Thoracic aorta (tissue), 2 donors: ENCODE measurements at places on chromosomes 3 and 15. TPM values are rescaled to one million over a fixed set of nuclear protein-coding genes. Genes with fewer than 3 reads are reported as not detected.

- H3K27me3 ChIP-seq, result no peaks in the 10 kb centered on the region
- DNase-seq, result no peak
- H3K27ac ChIP-seq, result no peak overlapping the region
- H3K36me3 ChIP-seq, result peaks cover 41% of the 10 kb centered on the region
- H3K4me1 ChIP-seq, result no peaks in the 10 kb centered on the region
- no peak overlapping the region for H3K4me3 ChIP-seq
Observed at GRCh38 chr3:128914966-128915645, 35.7 kb downstream of the ACAD9 start.

DNA sequence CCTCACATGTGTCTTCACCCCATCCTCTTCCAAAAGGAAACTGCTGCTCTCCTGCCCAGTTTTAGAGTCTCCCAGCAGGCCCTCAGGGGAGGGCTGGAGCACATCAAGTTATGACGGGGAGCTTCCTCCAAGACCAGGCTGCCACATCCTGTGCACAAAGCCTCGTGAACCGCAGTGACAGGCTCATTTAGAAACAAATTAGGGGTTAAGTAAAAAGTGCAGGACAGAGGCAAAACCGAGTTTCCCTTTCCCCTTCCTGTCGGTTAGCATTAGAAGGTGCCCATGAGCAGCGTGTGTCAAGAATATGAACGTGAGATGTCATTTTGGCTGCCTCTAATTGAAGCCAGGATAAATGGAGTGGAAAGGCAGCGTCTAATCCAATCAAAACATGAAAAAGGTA lies 199.7 kb downstream of the ARRDC4 start:
- no peaks in the 10 kb centered on the region for H3K4me1 ChIP-seq
- DNase-seq, result no peak
- H3K4me3 ChIP-seq, result no peak overlapping the region

GRCh38 chr15:60982249-60982910 lies 246.7 kb downstream of the RORA start:
- H3K4me3 ChIP-seq, result no peak overlapping the region
- no peaks in the 10 kb centered on the region for H3K27me3 ChIP-seq
- H3K4me1 ChIP-seq, result peaks cover 6% of the 10 kb centered on the region
- no peaks in the 10 kb centered on the region for H3K36me3 ChIP-seq
- H3K27ac ChIP-seq, result no peak overlapping the region
- DNase-seq, result no peak

GRCh38 chr3:3628676-3629328 lies 170.4 kb upstream of the LRRN1 start:
- H3K27ac ChIP-seq, result no peak overlapping the region
- no peaks in the 10 kb centered on the region for H3K27me3 ChIP-seq
- no peaks in the 10 kb centered on the region for H3K4me1 ChIP-seq
- no peak overlapping the region for H3K4me3 ChIP-seq
- H3K36me3 ChIP-seq, result no peaks in the 10 kb centered on the region

Gene SERINC4
- total RNA-seq, result not detected

Gene SLC6A11
- total RNA-seq, result not detected
